AG20443 (cell line): ENCODE measurements at places on chromosomes 7 and 10.

- DNase-seq, result no peak
Observed at GRCh38 chr10:88923520-88923919, 29.1 kb downstream of the ACTA2 start.

GRCh38 chr10:69010151-69010640 is 21.6 kb downstream of the KIFBP start:
- no peak for DNase-seq

DNA sequence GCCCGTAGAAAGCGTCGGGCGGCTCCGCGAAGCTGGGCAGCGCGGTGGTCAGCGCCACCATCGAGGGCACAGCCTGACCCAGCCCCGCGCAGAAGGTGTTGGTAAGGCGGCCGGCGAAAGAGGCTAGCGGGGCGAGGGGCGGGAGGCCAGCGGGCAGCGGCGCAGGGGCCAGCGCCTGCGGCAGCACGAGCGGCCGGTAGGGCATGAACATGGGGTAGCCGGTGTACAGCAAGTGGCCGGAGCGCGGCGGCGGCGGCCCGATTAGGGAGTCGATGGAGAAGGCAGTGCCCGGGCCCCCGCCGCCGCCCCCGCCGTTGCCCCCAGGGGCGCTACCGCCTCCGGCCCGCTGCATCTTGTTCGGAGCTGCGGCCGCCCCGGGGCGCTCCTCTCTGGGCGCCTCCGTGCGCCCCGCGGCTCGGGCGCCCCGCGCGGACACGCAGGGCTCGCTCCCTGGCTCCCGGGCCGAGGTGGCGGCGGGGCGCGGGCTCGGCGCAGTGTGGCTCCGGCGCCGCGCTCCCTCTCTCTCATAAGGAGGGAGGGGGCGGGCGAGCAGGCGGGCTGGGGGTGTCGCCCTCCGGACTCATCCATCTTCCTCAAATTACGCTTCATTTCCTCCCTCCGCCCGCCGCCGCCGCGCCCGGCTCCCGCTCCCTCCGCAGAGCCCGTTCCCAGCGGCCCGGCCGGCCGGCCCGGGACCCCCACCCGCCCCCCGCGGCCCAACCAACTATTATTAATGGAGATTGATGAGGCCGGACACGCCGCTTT is at the start of gene GBX1:
Gene GBX1, minus strand, starts transcription at position 498 of the 765 bp plus-strand sequence. Its CDS starts 146 bp downstream, at position 352.
- peak; percentile 49 for DNase-seq

GRCh38 chr10:50421026-50421719 is 169.9 kb upstream of the ASAH2 start:
- DNase-seq, result peak; percentile 51

DNA sequence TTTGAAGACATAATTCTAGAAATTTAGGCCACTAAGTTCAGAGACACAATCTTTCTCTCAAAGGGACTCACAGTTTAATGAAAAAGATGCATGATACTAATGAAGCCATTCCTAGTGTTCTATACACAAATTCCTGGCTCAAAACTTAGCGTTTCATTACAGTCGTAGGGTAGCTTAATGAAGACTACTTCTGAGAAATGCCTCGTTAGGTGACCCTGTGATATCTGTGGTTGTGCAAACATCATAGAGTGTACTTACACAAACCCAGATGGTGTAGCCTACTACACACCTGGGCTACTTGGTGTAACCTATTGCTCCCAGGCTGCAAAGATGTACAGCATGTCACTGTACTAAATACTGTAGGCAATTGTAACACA is 488 bp upstream of the CHCHD3 start:
- no peak for DNase-seq

- no peak for DNase-seq
Observed at GRCh38 chr7:5291301-5291700, 8.6 kb downstream of the SLC29A4 start.

GRCh38 chr7:134220236-134220635 is 93.1 kb downstream of the LRGUK start:
- DNase-seq, result no peak

GRCh38 chr10:32650246-32650655 is 204.3 kb downstream of the CCDC7 start:
- DNase-seq, result peak; percentile 11

DNA sequence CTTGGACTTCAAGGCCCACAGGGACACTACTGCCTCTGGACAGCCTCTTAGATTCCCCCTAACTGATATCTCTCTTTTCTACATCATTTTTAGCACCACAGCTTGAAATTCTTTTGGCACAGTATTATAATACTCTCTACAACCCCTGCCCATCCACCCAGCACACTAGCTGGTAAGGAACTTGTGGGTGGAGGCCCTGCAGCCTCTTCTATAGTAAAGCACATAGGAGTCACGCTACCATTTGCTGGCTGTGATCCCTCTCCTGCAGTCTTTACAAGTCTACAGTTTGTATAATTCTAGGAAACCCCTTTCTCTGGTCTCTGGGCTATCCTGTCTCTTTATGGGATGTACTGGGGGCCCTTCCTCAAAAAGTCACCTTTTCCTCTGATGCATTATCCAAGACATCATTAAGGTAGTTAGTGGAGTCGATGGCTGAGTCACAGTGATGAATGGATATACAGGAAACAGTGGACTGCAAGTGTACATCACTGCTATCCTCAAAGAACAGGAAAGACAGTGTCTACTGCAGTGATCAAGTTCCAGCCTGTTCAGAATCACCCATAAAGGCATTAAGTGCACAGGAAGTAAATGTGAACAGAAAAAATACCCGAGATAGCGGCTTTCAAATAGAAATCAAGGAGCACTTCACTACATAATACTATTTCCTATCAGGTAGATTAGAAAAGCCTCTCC is 54.4 kb downstream of the STK17A start:
- no peak for DNase-seq

DNA sequence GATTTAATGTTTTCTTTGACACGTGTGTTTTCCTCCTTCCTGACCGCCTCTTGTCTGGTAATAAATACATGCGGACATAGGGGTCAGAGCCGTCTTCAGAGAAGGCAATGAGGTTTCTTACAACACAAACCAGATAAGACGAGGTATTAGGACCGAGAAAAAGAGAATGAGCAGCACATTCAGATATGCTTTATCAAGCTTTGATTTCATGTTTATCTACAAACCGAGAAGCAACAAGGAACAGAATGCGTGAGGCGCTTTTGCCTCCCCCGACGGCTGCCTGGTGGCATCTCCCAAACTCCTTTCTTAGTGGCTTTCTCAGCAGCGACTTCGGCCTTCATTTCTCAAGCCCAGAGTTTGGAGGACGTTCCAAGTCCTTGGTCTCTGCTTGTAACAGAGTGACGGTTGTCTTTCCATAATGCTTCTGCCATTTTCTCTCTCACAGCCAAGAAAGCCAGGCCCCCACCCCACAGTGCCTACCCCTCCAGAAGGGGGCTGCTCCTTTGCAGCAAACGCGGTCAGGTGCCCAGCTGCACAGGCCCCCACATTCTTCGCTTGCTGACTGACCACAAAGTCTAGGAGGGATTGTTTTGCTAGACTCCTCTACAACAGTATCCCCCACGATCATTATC is 32.6 kb upstream of the NCAPG2 start:
- no peak for DNase-seq

DNA sequence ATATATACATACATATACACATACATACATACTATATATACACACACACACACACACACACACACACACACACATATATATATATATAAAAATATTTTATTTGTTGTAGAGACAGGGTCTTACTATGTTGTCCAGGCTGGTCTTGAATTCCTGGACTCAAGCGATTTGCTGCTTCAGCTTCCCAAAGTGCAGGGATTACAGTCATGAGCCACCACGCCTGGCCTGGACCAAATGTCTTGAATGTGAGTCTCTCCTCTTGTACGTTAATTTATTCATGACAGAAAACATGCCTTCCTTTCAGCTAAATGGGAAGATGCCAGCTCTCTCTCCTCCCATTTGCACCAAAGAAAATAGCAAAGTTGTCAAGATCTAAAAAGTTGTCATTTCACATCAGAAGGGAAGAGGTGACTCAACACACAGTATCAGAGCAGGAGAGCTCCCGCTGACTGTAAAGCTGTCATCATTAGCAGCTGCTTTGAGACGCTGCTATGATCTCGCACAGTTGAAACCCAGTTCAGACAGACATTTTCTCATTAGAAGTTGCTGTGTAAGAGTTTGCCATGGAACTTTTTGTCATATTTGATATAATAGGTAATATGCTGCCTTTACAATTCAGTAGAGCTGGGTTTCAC is 224.3 kb downstream of the SFMBT2 start:
- no peak for DNase-seq

- no peak for DNase-seq
Observed at GRCh38 chr7:140061607-140061930, 1.2 kb downstream of the PARP12 start.

DNA sequence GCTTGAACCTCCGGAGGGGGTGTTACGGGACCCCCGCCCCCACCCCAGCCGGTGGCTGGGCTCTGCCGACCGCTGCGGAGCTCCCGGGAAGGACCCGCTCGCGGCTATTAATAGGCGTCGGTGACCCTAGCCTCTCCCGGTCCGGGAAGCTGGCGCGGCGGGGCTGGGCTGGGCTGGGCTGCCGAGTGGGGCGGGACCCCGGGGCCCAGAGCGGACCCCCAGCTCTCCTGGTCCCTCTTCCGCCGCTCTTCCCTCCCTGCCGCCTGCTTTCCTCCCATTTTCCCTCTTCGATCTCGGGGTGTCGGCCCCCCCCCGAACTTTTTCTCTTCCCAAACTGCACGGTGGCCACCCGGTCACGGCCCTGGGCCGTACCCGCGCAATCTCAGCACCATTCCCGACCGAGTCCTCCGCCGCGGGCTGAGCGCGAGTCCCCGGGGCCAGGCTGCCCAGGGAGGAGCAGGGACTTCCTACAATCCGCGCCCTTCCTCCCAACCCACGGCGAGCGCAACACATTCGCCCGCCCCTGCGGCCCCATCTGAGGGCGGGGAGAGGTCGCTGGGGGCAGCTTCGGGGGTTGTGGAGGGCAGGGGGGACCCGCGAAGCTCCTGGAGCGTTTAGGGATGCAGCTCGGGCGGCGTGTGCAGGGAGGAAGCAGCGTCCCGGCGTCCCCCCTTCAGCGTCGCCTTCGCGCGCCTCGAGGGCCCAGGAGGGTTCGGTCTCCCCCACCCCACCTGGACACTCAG is 3.1 kb upstream of the ELFN1 start:
- peak; percentile 70 for DNase-seq

- no peak for DNase-seq
Observed at GRCh38 chr10:63720072-63720537, 198.9 kb downstream of the REEP3 start.

- peak; percentile 39 for DNase-seq
Observed at GRCh38 chr7:106068538-106068961, 43.6 kb downstream of the SYPL1 start.

- no peak for DNase-seq
Observed at GRCh38 chr7:4809666-4810065, 34.2 kb downstream of the AP5Z1 start.

- DNase-seq, result no peak
Observed at GRCh38 chr10:30959836-30960210, 71.8 kb downstream of the ZNF438 start.

DNA sequence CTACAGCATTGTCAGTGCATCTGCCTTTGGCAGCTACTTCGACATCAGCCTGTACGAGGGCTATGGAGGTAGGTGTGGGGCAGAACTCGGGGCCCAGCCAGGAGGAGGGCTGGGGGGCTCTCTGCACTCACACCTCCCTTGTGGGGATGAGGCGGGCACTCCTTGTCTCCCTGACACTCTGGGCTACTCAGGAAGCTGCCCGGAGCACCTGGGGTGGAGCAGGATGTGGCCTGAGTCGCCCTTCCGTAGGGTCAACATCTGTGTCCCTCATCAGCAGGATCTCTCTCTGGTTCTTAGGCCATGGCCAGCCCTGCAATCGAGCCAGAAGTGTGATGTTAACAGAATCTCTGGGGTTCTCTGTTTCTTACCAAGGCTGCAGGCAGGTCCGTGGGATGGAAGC is 40.2 kb downstream of the C10orf105 start:
- no peak for DNase-seq

DNA sequence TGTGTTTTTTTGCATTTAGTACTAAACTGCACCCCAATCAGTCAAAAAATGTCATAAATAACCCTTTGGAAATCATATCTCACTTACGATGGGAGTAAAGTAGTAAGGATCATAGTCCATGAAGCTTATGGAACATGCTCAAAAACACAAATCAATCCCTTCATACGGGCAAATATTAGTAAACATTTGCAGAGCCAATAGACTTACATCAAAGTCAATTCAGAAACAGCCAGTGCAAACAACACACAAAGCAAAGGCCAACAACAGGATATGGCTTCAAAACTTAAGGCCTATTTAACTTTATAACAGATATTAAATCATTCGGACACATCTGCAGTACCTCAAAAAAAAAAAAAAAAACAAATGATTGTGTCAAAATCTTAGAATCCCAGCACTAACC is 32.1 kb downstream of the SGCE start:
- no peak for DNase-seq

- no peak for DNase-seq
Observed at GRCh38 chr7:44914992-44915607, 29.8 kb upstream of the PURB start.

GRCh38 chr10:72173262-72173618 is 42.6 kb upstream of the ANAPC16 start:
- no peak for DNase-seq

DNA sequence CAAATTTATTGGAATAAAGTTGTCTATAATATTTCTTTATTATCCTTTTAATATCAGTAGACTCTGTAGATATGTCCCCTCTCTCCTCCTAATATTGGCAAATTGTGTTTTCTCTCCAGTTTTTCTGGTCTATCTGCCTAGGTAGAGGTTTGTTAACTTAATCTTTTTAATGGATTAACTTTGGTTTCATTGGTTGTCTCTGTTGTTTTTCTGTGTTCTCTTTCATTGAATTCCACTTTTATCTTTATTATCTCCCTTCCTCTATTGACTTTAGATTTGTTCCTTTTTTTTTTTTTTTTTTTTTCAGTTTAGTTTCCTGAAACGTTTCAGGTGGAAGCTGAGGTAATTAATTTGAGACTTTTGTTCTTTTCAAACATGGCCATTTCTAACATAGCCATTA is 10.6 kb downstream of the PLEKHS1 start:
- no peak for DNase-seq

DNA sequence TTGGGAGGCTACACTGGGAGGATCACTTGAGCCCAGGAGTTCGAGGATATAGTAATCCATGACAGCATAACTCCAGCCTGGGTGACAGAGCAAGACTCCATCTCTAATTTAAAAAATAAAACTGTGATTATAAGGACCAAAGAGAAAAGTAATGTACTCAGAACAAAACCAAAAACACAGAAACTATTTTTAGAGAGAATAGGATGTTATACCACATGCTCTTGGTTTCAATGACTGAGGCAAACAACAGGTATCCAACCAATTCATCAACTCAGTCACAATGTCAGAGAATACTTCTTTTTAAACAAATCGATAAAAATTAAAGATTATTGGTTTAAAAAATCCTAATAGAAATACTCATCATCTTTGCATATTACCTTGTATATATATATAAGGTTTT is 186.7 kb downstream of the TPK1 start:
- DNase-seq, result no peak

- peak; percentile 94 for DNase-seq
Observed at GRCh38 chr7:101882595-101883564, 65.5 kb downstream of the CUX1 start.

GRCh38 chr7:141685285-141686023 is 16.5 kb downstream of the DENND11 start:
- no peak for DNase-seq
